ENCODE measurements at places on chromosomes 5 and 9. TPM values are rescaled to one million over a fixed set of nuclear protein-coding genes. Genes with fewer than 3 reads are reported as not detected.

WDR38 gene
- not detected for total RNA-seq

AQP7 gene
- not detected for total RNA-seq

ZCCHC9 gene
- total RNA-seq: 46.9 TPM

RLN2 gene
- 1.4 TPM for total RNA-seq

FBLL1 gene
- total RNA-seq: not detected

NEUROG1 gene
- not detected for total RNA-seq

PAXX gene
- total RNA-seq: 60.5 TPM

S1PR3 gene
- total RNA-seq: 7.1 TPM

SOWAHA gene
- total RNA-seq: 0.28 TPM

PCDHB4 gene
- total RNA-seq: not detected

TPPP gene
- total RNA-seq: 0.11 TPM

TNC gene
- 1.9 TPM for total RNA-seq

NUTM2F gene
- total RNA-seq: not detected

GFRA3 gene
- total RNA-seq: 0.32 TPM

LHX6 gene
- total RNA-seq: not detected

SLC31A2 gene
- total RNA-seq: 4.7 TPM

RALGPS1 gene
- 3.1 TPM for total RNA-seq

TXNDC8 gene
- not detected for total RNA-seq

TAF11L4 gene
- not detected for total RNA-seq

STOML2 gene
- 211 TPM for total RNA-seq

BHMT2 gene
- total RNA-seq: not detected

FAM221B gene
- not detected for total RNA-seq

SPINK7 gene
- total RNA-seq: not detected

PHF2 gene
- total RNA-seq: 24.6 TPM

LAMC3 gene
- total RNA-seq: not detected

SHLD3 gene
- total RNA-seq: 4.2 TPM

HTR1A gene
- total RNA-seq: not detected

TLR4 gene
- not detected for total RNA-seq

ORM2 gene
- not detected for total RNA-seq

BARHL1 gene
- not detected for total RNA-seq

NEURL1B gene
- 0.37 TPM for total RNA-seq

ARHGEF37 gene
- 1.6 TPM for total RNA-seq

PDE6A gene
- total RNA-seq: not detected

IRGM gene
- 1.8 TPM for total RNA-seq

NMUR2 gene
- total RNA-seq: not detected

TRIO gene
- 30.1 TPM for total RNA-seq

IFNA21 gene
- total RNA-seq: not detected

SLC1A3 gene
- total RNA-seq: not detected

SPARC gene
- total RNA-seq: 0.43 TPM

LCP2 gene
- 254 TPM for total RNA-seq

ANKRD20A1 gene
- total RNA-seq: 1.2 TPM

PLAC8L1 gene
- 0.74 TPM for total RNA-seq

KCNV2 gene
- not detected for total RNA-seq

RPL37 gene
- 1,583 TPM for total RNA-seq

PCDHGA3 gene
- 0.11 TPM for total RNA-seq

CHMP5 gene
- total RNA-seq: 57.6 TPM

PFN3 gene
- not detected for total RNA-seq

SLC6A7 gene
- total RNA-seq: not detected

RAPGEF6 gene
- 31.0 TPM for total RNA-seq

NME5 gene
- total RNA-seq: not detected

COX7C gene
- 445 TPM for total RNA-seq

PLEKHG4B gene
- total RNA-seq: not detected
